ENCODE measurements at places on chromosomes 7 and 10.

DNA sequence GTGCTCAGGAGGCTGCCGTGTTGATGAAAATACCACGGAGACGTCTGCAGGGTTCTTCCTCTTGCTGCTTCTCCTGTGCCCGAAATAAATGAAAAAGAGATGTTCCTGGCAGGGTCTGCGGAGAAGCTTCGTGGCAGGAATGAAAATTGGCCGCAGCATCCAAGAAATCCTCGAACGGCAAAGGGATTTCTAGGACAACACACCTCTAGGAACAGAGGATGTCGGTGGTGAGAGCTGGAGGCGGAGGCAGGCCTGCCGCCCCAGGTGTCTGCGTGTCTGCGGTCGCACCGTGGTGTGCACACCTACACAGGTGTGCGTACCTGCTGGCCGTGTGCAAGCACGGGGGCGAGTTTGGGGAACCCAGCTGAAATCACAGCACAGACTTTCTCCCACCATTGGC lies 43.4 kb downstream of the TMEM130 start:
- DNase-seq = no peak

- DNase-seq = no peak
Measured at GRCh38 chr10:17122726-17123661, 6.6 kb downstream of the CUBN start.

GRCh38 chr10:98055841-98056516 lies 25.6 kb upstream of the CRTAC1 start:
- DNase-seq = no peak

GRCh38 chr7:30722187-30722586 lies 29.7 kb upstream of the INMT start:
- DNase-seq = no peak

- DNase-seq = no peak
Measured at GRCh38 chr7:100176096-100177044, 811 bp downstream of the GPC2 start.

- DNase-seq = no peak
Measured at GRCh38 chr7:121272676-121273075, 56.1 kb upstream of the WNT16 start.

- DNase-seq = no peak
Measured at GRCh38 chr7:22613496-22613895, 113.5 kb upstream of the IL6 start.

GRCh38 chr7:109215341-109215740 lies 645.7 kb downstream of the DNAJB9 start:
- no peak for DNase-seq

DNA sequence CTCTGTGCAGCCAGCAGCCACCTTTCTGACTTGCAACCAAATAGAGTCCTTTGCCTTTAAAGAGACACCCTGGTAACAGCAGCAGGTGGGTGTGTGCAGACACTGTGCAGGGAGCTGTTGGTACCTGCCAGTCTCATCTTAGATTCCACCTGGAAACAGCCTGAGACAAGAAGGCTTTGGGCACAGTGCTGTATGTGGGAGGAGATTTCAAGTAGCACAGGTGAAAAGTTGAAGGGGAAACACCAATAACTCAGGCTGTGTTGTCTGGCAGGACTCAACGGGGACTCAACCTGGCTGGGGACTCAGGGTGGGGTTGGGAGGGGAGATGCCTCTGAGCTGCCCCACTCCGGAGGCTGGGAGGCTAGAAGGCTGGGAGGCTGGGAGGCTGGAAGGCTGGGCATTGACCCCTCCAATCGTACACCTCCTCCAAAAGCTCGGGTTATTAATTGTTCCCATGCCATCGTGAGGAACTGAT lies 6.7 kb downstream of the CPXM2 start:
- DNase-seq = no peak

DNA sequence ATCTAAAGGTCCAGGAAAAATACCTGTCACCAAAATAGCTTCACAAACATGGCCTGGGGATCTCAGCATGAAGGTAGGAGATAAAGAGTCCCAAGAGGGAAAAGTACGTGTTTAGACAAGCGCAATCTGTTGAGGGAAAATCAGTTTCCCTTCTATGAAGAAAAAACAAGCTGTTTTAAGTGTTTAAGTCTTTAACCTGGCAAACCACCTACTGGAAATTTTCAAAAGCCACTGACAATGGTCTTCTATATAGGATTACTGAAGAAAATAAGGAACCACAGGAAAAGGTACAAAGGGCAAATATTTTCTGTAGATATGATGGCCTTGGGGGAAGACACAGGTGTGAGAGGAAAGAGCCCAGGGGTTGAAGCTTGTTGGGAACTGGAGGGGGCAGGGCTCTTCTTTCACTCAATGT lies 21.2 kb downstream of the ALDH18A1 start:
- DNase-seq = no peak

- DNase-seq = no peak
Measured at GRCh38 chr7:128591705-128592104, 80.4 kb upstream of the GARIN1A start.

Measured in stimulated activated CD8-positive, alpha-beta memory T cell treated with anti-CD3 and anti-CD28 coated beads, Interleukin-4, amount 100 ng/mL, for 24 hours (primary cell).